ENCODE measurements at places on chromosomes 16 and 17. TPM values are rescaled to one million over a fixed set of nuclear protein-coding genes. Genes with fewer than 3 reads are reported as not detected.
A peak's percentile ranks its signal among the peaks of the same experiment; 100 is the strongest.

- H3K4me1 ChIP-seq: no peaks in the 10 kb centered on the region
- H3K4me3 ChIP-seq: no peak overlapping the region
- no peaks in the 10 kb centered on the region for H3K27me3 ChIP-seq
- no peak overlapping the region for H3K27ac ChIP-seq
- no peaks in the 10 kb centered on the region for H3K36me3 ChIP-seq
These were observed 60.6 kb downstream of the BEAN1 start for GRCh38 chr16:66487580-66488275.

- no peak for DNase-seq
- no peaks in the 10 kb centered on the region for H3K36me3 ChIP-seq
- H3K27me3 ChIP-seq: no peaks in the 10 kb centered on the region
- peaks cover 8% of the 10 kb centered on the region for H3K4me1 ChIP-seq
These were observed 99.7 kb upstream of the RBL2 start for GRCh38 chr16:53334581-53334980.

GRCh38 chr17:10290041-10290440 is 82.8 kb downstream of the MYH13 start:
- H3K4me1 ChIP-seq: no peaks in the 10 kb centered on the region
- H3K27me3 ChIP-seq: no peaks in the 10 kb centered on the region
- H3K36me3 ChIP-seq: no peaks in the 10 kb centered on the region
- H3K4me3 ChIP-seq: no peak overlapping the region

GRCh38 chr17:72937707-72938106 is 154.8 kb downstream of the SLC39A11 start:
- no peaks in the 10 kb centered on the region for H3K36me3 ChIP-seq
- no peak for DNase-seq
- no peaks in the 10 kb centered on the region for H3K4me1 ChIP-seq
- H3K27ac ChIP-seq: no peak overlapping the region
- no peak overlapping the region for H3K4me3 ChIP-seq

The BRICD5 gene
- total RNA-seq: 12.5 TPM

The TAT gene
- total RNA-seq: not detected

GRCh38 chr17:45914047-45914717 is 19.8 kb downstream of the MAPT start:
- no peaks in the 10 kb centered on the region for H3K4me1 ChIP-seq
- H3K27me3 ChIP-seq: no peaks in the 10 kb centered on the region
- H3K27ac ChIP-seq: no peak overlapping the region
- no peaks in the 10 kb centered on the region for H3K36me3 ChIP-seq
- DNase-seq: no peak
- H3K4me3 ChIP-seq: no peak overlapping the region

DNA sequence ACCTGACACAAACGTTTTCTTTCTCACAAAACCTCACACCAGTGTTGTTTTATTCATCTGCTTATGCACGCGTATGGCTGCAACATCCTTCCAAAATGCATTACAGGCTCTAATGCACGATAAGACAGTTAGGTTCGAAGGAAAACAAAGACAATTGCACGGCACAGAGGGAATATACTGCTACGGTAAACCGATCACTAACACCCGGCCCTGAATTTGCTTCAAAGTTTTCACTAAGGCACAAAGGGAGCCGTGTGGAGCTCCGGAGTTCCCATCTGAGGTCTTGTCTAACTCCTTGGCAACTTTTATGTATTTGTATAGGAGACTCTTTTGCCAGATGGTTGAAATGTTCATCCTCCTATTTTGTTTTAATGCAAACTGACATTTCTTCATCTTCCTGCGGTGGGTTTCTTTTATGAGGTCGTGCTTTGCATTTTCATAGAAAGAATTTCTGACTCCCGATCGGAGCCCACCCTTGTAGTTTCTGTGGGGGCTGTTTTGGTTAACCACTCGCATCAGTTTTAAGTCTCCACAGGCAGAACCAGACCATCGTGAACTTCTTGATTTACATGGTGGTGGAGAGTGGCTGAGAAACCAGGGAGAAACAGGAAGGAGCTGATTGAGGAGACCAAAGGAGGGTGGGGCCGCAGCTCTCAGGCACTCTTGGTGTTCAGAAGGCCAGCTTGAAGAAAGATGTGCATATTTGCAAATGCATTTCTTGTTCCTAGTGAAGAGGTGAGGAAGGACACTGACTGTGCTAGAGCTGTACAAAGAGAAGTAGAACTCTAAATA is 516.8 kb downstream of the MAF start:
- H3K27me3 ChIP-seq: no peaks in the 10 kb centered on the region
- no peak for DNase-seq
- no peak overlapping the region for H3K27ac ChIP-seq
- H3K4me3 ChIP-seq: no peak overlapping the region
- H3K4me1 ChIP-seq: no peaks in the 10 kb centered on the region

DNA sequence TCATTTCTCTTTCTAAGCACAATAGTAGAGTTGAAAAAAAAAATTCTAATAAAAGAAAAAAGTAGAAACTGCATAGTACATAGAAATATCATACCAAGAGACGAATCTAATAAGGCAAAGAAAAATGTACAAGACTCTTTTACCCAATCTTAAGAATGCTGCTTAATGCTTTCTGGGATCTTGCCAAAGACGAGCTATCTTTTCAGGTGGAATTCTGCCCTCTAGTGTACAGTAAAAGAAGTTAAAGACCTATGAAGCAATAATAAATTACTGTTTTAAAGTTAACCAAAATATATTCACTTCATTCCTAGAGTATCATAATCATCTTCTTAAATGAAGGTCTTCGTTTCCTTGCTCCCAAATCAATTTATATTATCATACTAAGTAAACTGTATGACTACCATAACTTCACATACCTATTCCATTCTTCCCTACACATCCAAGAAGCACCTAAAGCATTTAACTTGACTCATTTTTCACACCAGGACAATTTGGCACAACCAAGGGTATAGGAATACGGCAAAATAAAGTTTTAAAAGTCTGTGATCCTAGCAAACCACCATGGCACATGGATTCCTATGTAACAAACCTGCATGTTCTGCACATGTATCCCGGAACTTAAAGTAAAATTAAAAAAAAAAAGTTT is 47.7 kb downstream of the CFDP1 start:
- H3K27ac ChIP-seq: no peak overlapping the region
- no peaks in the 10 kb centered on the region for H3K36me3 ChIP-seq
- peaks cover 14% of the 10 kb centered on the region for H3K4me1 ChIP-seq
- DNase-seq: peak; percentile 54

DNA sequence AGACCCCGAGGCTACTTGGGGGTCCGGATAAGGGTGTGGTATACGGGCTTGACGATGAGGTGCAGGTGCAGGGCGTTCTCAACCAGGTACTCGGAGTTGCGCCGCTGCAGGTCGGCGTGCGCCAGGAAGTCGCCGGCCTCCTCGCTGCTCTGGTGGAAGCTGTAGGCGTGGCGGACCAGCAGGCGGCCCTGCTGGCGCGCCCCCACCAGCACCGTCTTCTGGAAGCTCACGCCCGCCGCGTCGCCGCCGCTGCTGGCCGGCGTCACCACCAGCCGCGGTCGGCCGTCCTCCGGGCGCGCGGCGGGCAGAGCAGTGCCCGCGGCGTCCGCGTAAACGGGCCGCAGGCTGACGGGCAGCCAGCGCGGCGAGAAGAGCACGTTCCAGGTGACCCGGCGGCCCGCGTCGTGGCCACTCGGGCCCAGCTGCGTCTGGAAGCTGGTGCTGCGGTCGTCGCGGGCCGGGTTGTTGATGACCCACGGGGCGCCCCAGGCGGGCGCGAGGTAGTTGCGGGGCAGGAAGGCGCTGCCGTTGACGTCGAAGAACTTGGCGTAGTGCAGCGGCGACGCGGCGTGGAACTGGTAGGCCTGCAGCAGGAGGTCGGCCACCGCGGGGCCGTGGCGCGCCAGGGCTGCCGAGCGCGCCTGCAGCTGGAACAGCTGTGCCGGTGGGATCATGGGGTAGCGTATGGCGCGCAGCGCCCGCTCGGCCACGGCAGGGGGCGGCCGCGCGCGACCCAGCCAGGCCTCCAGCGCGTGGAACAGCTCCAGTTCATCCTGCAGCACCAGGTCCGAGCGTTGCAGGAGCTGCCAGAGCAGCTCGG is 4.8 kb downstream of the BTBD17 start:
- no peak for DNase-seq
- no peaks in the 10 kb centered on the region for H3K4me1 ChIP-seq
- H3K27ac ChIP-seq: no peak overlapping the region

The IRX5 gene
- not detected for total RNA-seq

GRCh38 chr16:1413684-1414531 is 596 bp downstream of the UNKL start:
- H3K36me3 ChIP-seq: peaks cover 32% of the 10 kb centered on the region
- H3K4me1 ChIP-seq: no peaks in the 10 kb centered on the region
- peak overlapping the region; percentile 79 for H3K4me3 ChIP-seq
- no peaks in the 10 kb centered on the region for H3K27me3 ChIP-seq

The KRT20 gene
- total RNA-seq: not detected

The CCL15 gene
- not detected for total RNA-seq

DNA sequence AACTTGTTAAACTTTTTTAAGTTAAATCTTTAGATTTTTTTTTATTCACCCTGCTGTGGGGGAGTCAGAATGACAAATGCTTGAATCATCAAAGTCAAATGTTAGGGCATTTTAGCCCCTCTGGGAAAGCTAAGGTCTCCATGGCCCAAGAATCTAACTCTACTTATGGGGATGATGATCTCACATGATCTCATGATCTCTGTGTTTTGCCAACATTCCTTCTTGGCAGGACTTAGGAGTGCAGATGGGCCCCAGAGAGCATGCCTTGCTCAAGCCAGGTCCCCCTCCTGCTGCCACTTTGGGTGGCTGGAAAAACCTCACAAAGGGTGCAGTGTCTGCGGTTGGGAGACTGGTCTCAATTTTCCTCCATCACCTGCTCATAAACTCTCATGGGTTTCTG is 108.6 kb downstream of the PRKCB start:
- peaks cover 25% of the 10 kb centered on the region for H3K4me1 ChIP-seq
- no peak overlapping the region for H3K27ac ChIP-seq
- no peaks in the 10 kb centered on the region for H3K27me3 ChIP-seq

The MT1A gene
- not detected for total RNA-seq

- no peak overlapping the region for H3K27ac ChIP-seq
- no peak for DNase-seq
- H3K4me1 ChIP-seq: no peaks in the 10 kb centered on the region
- no peak overlapping the region for H3K4me3 ChIP-seq
- H3K36me3 ChIP-seq: peaks cover 4% of the 10 kb centered on the region
These were observed 52.9 kb downstream of the SNTB2 start for GRCh38 chr16:69239851-69240250.

DNA sequence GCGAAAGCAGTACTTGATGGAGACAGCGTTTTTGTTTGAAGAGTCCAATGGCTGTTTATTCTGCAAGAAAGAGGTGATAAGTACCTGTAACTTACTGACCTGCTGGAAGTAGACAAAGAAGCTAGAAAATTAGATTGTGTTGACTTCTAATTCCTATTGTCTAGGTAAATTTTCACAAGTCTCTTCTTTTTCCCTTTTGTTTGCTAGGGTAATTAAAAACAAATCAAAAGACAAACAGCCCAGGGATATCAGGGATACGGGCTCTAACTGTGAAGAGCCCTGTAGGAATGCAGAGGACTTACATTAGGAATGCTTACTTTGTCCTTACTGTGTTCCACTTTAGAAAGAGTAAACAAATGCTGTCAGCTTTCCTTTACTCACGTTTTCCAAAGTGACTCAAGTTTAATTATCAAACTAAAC is 7.0 kb downstream of the PSME3IP1 start:
- DNase-seq: no peak
- no peak overlapping the region for H3K4me3 ChIP-seq
- H3K36me3 ChIP-seq: peaks cover under 1% of the 10 kb centered on the region
- no peaks in the 10 kb centered on the region for H3K4me1 ChIP-seq

The DHX8 gene
- 77.8 TPM for total RNA-seq

DNA sequence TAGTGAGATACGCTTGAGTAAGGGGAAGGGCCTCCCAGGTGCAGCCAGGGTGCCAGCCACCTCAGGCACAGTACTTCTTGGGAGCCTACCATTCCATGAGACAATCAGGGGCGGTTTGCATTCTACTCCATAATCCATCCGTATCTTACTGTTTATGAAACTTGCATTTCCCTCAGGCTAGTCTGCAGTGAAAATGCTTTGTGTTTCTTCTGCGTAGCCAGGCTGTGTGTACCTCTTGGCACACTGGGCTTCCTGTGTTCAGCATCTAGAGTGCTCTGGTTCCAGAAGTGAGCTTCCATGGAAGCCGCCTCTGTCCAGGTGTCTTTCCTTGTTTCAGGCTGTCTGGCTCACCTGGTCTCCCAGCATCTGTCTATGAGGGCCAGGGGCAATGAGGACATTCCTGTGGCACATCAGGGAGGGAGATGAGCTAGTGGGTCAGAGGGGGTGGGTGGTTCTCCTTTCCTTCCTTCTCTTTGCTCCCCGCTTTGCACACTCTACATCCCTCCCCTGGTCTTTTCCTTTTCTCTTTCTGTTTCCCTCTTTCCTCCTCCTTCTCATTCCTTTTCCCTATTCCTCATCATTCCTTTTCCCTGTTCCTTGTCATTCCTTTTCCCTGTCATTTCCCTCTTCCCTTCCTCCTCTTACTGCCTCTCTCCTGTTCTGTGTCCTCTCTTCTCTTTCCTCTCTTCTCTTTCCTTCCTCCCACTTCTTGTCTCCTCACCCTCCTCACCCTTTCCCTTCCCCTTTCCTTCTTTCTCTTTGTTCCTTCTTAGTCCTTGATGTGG is 386.5 kb downstream of the CPPED1 start:
- no peak overlapping the region for H3K4me3 ChIP-seq
- no peak overlapping the region for H3K27ac ChIP-seq
- H3K4me1 ChIP-seq: no peaks in the 10 kb centered on the region

DNA sequence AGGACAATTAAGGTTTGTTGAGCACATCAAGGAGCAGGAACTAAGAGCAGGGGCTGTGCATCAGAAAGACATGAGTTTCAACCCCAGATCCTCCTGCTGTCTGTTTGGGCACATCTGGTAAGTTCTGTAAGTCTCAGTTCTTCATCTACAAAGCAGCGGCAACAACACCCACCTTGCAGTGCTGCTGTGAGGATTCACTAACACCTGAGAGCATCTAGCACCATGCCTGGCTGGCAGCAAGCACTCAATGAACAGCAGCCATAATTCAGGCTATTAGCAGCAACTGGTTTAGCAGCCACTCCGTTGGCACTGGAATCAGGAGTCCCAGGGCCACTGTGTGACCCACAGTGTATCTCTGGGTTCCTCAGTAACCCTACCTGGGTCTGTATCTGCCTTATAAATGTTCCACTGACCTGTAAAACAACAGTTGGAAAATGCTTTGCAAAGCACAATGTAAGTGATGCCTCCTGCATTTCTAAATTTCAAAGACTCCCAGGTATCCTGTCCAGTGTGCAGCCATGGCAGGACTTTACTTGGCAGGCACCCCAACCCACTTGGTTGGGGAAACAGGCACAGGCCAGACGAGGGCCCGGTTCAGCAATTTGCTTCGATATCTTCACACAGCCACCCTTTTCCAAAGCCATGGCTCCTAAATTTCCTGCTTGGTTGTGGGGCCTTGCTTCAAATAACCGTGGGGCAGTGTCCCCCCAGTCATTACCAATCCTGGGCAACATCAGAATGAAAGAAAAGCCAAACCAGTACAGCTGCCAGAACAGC is 4.2 kb downstream of the ST3GAL2 start:
- H3K27ac ChIP-seq: peak overlapping the region; percentile 20
- H3K4me1 ChIP-seq: peaks cover 25% of the 10 kb centered on the region
- no peak for DNase-seq

The SLC25A11 gene
- 37.5 TPM for total RNA-seq

The KRT13 gene
- not detected for total RNA-seq

All from naive thymus-derived CD4-positive, alpha-beta T cell (primary cell).